ENCODE measurements at places on chromosomes 2 and 18.

DNA sequence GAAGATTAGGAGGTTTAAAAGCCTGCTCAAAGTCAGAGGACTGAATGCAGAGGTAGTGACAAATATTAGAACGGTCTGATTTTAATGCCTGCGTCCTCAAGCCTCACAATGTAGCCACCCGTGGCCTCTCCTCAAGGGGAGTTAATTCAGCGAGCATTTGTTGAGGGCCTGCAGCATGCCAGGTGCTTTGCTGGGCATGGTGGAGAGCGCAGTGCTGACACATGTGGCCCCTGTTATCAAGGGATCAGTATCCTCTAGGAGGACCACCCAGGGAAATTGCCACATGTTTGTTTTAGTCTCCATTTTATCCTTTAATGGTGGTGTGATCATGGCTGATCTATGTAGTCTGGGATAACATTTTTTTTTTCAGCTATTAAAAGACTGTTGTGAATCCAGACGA, 19.2 kb downstream of the PMAIP1 start:
- no peak for DNase-seq

- no peak for DNase-seq
Measured at GRCh38 chr2:112547333-112547732, 5.1 kb downstream of the POLR1B start.

DNA sequence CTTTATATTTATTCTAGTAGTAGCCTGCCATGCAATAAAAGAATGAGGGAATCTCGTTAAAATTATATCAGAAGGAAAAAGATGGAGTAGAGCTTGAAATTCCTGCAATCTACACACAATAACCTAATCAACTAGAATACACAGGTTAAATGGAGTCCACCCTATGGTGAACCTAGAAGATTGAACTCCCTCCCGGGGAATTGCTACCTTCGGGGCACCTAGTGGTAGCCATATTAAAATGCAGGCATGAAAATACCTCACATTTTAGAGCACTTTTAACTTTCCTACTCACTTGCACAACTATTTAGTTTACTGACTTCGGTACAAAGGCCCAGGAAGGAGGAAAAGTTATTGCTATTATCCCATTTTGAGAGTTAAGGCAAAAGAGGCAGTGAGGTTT, 174.5 kb downstream of the SS18 start:
- DNase-seq, result no peak

DNA sequence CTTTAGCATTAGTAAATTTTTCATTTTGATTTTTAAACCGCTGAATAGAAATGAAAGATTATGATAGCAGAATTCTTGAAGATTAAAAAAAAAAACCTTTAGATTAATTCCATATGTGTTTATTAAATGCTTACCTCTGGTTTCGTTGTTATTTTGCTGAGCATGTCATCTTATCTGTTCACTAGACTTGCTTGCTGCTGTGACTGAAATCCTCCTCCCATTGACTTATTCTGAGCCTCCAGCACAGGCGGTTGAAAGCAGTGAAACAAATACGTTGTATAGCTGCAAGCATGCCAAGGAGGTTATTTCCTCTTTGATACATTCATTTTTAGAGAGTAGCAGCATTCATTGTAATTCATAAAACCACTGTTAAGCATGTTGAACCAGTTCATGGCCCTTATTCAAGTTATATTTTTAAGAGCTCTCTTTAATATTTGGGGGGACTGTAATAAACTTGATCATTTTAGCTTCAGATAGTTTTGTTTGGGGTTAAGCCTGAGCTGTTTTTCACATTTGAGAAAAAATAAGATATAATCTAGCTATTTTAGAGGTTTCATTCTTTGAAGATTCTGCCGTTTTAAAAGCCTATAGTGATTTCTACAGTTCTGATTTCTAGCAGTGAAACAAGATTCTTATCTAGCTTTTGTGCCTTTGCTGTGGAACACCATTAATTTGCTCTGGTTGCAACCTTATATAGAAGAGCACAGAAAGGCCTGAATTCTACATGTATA, at the start of gene HTR2B:
TSS of gene HTR2B (minus strand) at position 205 of the 731 bp plus-strand sequence. CDS start 1,278 bp downstream, outside the sequence.
- no peak for DNase-seq

DNA sequence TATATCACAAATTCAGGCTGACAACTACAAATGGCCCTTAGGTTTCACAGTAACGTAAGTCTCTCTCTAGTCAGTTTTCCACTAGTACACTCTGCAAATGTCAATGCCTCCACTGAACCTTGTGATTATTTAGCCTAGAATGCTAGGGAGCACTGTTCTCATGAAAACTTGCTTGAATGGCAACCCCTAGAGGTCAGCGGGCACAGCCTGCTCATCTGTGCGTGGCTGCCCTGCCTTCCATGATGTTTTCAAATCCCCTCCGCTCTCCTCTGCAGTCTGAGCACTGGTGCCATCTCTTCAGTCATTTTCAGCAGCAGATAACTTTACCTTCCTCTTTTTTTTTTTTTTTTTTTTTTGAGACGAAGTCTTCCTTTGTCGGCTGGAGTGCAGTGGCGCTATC, 84.1 kb upstream of the GULP1 start:
- no peak for DNase-seq

GRCh38 chr18:2391470-2391869, 179.8 kb downstream of the METTL4 start:
- no peak for DNase-seq

GRCh38 chr2:46873604-46874068, 42.0 kb downstream of the MCFD2 start:
- DNase-seq, result no peak

- no peak for DNase-seq
Measured at GRCh38 chr18:51211552-51211951, 14.1 kb upstream of the MEX3C start.

GRCh38 chr2:232637866-232638583, 4.6 kb downstream of the EFHD1 start:
- DNase-seq, result no peak

- no peak for DNase-seq
Measured at GRCh38 chr2:8574196-8575037, 107.4 kb upstream of the ID2 start.

GRCh38 chr18:56851774-56852173, 200.6 kb downstream of the WDR7 start:
- no peak for DNase-seq

DNA sequence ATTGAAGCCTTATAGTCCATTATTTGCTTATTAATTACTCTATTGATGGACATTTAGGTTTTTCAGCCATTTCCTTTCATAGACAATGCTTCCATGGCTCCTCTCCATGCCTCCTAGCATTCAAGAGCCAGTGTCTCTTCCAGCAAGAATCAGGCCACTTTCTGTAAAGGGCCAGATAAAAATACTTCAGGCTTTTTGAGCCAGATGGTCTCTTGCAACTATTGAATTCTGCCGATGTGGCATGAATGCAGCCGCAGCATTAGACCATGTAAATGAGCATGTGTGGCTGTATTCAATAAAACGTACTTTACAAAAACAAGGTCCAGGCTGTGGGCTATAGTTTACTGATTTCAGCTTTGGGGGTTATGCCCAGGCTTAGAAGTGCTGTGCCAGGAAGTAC, 38.5 kb downstream of the TRAF3IP1 start:
- DNase-seq, result no peak

DNA sequence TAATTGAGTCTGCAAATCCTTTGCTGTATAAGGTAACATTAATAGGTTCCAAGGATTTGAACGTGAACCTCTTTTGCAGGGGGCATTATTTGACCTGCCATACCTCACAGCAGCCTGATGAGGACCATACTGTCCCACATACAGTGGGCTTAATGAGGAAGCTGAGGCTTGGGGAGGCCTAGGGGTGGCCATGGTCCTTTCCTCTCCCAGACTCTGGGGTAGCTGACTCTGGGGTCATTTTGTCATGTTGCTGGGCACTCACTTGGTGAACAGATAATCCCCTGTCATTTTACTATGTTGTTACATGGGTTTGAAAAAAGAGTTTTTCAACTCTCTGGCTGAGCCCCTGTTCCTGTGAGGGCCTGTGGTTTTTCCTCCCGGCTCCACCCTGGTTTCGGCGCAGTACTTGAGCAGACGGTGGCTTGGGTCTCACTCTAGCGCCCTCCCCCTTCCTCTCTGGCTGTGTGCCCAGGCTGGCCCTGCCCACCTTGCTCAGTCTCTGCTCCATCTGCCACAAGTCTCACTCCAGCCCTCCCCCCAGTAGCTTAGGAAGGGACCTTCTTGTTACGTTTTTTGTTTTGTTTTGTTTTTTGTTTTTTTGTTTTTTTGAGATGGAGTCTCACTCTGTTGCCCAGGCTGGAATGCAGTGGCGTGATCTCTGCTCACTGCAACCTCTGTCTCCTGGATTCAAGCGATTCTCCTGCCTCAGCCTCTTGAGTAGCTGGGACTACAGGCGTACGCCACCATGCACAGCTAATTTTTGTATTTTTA, 21.0 kb downstream of the INPP4A start:
- peak; percentile 92 for DNase-seq

All from NCI-H2171 (cell line).